ENCODE measurements at places on chromosomes 6 and 20.
A peak's percentile ranks its signal among the peaks of the same experiment; 100 is the strongest.

- no peak for DNase-seq
These were observed 83.0 kb downstream of the SCAF8 start for GRCh38 chr6:154815938-154816820.

DNA sequence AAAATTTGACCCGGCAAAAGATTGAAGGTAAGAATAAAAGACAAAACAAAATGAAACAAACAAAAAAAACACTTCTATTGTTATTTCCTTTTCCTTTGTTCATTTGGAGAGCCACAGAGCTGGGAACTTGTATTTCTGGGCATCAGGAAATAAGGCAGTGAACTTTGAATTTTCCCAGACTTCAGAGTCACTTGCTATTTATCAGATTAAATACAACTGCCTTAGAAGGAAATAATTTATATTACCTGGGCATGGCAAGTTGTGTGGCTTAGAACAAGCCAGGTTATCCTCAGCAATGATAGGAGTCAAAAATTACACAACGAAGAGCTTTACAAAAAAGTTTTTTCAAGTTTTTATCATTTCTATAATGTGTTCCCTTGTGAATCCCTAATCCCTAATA is 20.2 kb upstream of the MRAP2 start:
- no peak for DNase-seq

- no peak for DNase-seq
These were observed 22.8 kb downstream of the SRSF3 start for GRCh38 chr6:36616893-36617521.

DNA sequence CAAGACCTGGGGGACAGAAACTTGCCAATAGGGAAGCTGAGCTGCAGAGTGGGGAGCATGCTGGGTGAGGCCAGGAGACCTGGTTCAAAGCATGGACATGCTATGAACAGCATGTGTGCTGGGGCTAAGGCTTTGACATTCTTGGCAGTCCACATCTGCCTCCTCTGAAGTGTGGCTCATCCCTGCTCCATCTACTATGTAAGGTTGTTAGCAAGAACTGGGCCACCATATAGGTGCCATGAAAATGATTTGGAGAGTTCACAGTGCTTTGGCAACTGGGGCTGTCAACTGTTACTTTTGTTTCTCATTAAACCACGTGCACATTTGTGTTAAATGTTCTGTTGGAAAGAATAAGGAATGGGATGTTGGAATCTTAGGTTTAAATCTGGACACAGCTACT is 311.1 kb downstream of the CDC5L start:
- DNase-seq: no peak

GRCh38 chr6:43268355-43268700 is 25.0 kb downstream of the TTBK1 start:
- DNase-seq: no peak

GRCh38 chr20:18197382-18198070 is 59.9 kb downstream of the KAT14 start:
- no peak for DNase-seq

DNA sequence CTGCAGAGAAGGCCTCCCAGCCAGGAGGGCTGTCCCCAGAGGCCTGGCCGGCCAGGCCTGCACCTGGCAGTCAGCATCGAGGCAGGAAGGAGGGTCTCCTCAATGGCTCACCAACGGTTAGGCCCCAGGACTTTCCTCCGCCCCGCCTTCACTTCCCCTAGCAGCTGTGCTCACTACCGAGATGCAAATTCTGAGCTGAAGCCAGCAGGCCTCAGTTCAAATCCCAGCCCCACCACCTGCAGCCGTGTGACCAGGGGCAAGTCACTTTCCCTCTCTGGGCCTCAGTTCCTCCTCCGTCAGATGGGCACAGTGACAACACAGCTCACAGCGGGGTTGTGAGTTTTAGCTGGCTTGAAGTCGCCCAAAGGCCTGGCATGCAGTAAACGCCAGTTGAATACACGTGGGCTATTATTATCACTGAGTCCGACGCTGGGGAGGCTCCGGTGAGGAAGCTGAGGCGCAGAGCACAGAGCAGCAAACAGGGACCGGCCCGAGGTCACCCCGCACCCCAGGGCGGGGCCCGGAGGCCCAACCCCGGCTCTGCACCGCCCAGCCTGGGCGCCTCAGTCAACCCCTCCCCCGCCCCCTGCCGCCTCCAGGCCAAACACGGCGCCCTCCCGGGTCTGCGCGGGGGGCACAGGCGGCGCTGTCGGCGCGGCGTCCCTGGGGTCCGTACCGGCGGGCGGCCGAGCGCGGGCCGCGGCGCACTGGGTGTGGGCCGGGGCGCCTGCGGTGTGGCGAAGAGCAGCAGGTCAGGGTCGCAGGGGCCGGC is 671 bp downstream of the E2F1 start:
- DNase-seq: peak; percentile 33

- no peak for DNase-seq
These were observed 595 bp upstream of the SRF start for GRCh38 chr6:43170417-43170930.

GRCh38 chr6:149098700-149099276 is 218.7 kb upstream of the TAB2 start:
- no peak for DNase-seq
